ENCODE measurements at places on chromosomes 1 and 21.
A peak's percentile ranks its signal among the peaks of the same experiment; 100 is the strongest.

DNA sequence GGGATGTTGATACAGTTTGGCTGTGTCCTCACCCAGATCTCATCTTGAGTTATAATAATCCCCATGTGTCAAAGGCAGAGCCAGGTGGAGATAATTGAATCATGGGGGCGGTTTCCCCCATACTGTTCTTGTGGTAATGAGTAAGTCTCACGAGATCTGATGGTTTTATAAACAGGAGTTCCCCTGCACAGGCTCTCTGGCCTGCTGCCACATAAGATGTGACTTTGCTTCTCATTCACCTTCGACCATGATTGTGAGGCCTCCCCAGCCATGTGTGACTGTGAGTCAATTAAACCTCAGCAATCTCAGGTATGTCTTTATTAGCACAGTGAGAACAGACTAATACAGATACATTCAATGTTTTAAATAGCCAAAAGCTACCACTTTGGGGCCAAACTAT is 41.1 kb downstream of the SLC35F3 start:
- DNase-seq, result peak; percentile 17

DNA sequence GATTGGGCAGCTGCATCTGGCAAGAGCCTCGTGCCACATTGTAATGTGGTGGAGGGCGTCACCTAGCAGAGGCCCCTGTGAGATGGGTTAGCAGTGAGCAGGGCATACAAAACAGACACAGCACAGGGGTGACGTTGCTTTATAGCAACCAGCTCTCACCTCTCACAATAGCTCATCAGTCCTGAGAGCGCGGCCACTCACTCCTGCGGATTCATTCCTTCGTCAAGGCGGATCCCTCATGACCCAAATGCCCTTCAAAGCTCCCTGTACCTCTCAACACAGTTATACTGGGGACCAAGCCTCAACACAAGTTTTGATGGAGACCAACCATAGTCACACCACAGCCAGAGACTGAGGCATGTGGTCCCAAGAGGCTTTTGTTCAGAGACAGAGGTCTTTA is 22.9 kb downstream of the SLC37A1 start:
- DNase-seq, result no peak

DNA sequence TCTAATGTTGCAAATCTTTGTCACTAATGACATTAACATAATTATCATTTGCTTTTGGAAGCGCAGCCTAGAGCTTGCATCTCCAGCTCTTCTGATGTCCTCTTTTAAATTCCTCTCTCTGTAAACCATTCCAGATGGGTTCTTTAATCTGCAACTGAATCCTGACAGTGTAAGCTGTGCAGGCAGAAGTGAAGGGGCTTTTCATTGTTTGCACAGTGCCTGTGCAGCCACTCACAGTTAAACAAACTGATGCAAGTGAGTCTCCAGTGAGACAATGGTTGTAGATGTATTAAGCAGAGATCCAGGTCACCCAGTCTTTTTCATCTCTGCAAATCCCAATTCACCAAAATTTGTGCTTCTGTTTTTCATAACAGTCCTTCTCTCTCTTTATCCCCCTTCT is 22.5 kb upstream of the FCRL5 start:
- no peak for DNase-seq

GRCh38 chr1:70581661-70582060 is 170.6 kb downstream of the CTH start:
- DNase-seq, result no peak

DNA sequence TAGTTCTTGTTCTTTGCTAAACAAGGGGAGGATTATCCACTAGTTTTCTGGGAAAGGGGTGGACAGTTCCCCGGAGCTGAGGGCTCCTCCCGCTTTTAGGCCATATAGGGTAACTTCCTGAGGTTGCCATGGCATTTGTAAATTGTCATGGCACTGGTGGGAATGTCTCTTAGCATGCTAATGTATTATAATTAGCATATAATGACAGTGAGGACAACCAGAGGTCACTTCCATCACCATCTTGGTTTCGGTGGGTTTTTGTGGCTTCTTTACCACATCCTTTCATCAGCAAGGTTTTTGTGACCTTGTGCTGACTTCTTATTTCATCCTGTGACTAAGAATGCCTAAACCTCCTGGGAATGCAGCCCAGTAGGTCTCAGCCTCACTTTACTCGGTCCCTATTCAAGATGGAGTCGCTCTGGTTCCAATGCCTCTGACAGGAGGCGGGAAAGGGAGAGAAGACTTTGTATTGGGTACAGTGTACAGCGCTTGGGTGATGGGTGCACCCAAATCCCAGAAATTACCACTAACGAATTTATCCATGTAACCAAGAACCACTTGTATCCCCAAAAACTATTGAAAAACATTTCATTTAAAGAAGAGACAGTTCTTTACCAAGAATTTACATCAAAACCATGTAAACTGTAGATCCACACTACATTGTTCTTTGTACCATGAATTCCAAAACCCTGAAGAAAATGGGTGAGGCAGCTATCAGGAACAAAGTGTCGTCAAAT is 8.7 kb upstream of the SLC2A5 start:
- no peak for DNase-seq

DNA sequence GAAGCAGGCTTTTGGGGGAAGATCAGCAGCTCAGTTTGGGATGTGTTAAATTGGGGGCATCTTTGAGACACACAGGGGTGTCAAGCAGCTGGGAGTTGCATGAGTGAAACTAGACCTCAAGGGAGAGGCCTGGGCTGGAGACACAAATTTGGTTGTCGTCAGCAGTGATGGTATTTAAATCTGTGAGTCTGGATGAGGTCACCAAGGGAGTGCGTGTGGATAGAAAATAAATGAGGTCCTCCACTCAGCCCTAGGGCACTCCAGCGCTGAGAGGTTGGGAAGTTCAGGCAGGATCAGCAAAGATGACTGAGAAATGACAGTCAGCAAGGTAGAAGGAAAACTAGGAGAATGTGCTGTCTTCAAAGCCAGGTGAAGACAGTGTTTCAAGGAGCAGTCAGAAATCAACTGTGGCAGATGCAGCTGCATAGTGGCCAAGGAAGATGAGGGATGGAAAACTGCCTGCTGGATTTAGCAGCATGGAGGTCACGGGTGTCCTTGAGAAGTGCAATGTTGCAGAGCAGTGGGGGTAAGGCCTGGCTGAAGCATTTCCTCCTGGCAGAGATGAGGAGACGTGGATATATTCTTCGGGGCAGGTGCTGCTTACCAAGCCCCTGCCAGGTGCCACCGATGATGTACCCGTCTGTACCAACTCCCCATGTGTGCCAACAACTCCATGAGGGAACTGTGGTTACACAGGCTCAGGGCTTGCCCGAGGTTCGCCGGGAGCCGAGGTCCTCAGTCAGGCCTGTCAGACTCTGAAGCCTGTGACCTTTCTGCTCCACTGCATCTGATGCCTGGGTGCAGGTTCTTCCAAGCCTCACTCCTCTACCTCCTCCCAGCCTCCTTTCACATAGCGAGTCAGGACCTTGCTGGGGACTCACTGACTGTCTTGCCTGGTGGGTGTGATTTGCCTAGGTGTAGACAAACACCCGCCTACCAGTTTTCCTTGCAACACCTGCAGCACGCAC is 11.3 kb downstream of the MAP7D1 start:
- no peak for DNase-seq
